Activated naive CD8-positive, alpha-beta T cell treated with anti-CD3 and anti-CD28 coated beads for 36 hours (primary cell): ENCODE measurements at places on chromosomes 5 and 9.
A peak's percentile ranks its signal among the peaks of the same experiment; 100 is the strongest.

GRCh38 chr5:3197304-3198073 lies 398.1 kb upstream of the IRX1 start:
- DNase-seq, result no peak

DNA sequence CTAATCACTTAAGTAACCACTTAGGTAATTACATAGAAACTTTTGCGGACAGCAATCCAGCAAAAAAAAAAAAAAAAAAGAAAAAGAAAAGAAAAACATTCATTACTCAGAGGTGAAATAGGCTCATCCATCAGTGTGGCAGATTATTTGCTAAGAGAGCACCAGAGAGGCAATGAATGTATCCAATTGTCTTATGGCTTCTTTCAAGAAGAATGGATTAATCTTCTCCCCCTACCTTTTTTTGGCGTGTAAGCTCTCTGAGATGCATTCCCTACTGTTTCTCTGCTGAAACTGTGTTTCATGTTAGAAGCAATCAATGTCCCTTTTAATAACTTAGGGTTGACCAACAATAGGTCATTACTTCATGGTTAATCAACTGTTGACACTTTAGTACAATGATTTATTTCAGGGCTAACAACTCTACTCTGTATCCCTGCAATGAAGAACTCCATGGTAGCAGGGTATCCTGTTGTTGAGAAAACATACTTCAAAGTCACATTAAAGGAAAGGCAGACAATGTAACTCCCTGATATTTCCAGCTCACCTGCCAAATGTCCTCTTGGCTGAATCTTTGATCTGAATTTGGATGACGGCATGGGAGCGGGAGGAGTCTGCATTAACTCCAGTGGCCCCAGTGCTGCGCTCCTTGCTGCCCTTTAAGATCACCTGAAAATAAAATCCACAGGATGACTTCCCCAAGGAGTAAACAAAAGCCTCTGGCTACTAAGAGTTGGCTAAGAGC lies 57.6 kb downstream of the KIF24 start:
- DNase-seq, result no peak

GRCh38 chr9:2158111-2158610 lies 143.0 kb downstream of the SMARCA2 start:
- DNase-seq, result peak; percentile 29

GRCh38 chr9:108681851-108682590 lies 173.8 kb downstream of the ACTL7B start:
- no peak for DNase-seq

GRCh38 chr5:142831009-142831383 lies 60.8 kb downstream of the ARHGAP26 start:
- no peak for DNase-seq

DNA sequence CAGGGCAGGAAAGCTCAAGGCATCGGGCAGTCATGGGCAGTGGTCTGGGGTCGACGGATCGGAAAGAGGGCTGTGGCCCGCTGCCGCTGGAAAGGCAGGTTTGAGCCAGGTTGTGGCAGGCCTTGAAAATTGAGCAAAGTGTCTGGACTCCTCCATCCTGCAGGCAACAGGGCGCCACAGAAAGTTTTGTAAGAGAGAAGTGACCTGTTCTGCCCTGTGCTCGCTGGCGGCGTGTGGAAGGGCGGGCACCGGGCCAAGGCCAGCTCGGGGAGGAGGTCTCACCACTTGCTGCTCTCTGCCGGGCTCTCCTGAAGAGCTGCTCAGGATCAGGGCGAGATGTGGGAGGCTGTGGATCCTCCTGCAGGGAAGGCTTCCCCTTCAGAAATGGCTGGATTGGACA lies 41.4 kb upstream of the FAT2 start:
- DNase-seq, result no peak

GRCh38 chr9:132001567-132001966 lies 78.1 kb downstream of the MED27 start:
- no peak for DNase-seq

- no peak for DNase-seq
Measured at GRCh38 chr5:125134216-125135081, 388.0 kb upstream of the ZNF608 start.

- no peak for DNase-seq
Measured at GRCh38 chr5:57488215-57488955, 5.8 kb upstream of the ACTBL2 start.

- no peak for DNase-seq
Measured at GRCh38 chr9:68437785-68438184, 81.4 kb downstream of the PGM5 start.

- DNase-seq, result no peak
Measured at GRCh38 chr5:174172152-174172551, 126.6 kb downstream of the NSG2 start.

- DNase-seq, result peak; percentile 88
Measured at GRCh38 chr9:137114613-137115393, at the start of gene DPP7. Gene DPP7, minus strand, starts transcription at chr9:137114733. Its CDS starts 20 bp downstream, at chr9:137114713.

- peak; percentile 51 for DNase-seq
Measured at GRCh38 chr5:155616779-155617392, 603.3 kb downstream of the KIF4B start.

DNA sequence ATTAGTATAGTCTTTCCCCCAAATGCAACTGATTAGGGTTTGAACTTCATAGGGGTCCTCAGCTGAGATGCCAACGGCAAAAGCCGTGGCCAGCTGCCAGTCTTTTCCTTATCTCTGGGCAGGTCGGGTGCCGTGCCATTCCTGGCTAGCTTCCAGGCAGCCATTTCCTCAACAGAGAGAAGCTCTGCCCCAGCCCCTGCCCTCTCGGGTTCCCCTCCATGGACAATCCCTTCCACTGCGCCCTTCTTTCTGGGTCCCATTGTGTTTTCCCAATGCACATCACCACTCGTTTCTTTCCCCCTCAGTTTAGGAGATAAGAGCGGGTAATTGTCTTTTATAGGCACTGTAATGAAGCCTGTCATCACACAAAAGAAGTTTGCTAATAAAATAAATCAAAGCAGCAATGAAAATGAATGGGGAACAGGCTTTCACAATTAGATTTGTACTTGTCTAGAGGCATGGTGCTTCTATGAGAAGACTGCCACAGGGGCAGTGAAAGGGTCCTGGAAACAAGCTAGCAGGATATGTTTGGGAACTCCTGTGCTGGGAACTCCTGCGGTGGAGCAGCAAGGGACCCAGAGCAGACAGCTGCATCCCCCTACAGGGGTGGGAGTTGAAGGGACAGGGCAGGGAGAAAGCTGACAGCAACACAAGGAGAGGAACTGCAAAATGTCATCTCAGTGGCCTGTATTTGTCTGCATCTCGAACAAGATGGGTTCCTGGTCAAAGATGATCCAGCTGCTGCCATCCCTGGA lies 48.0 kb upstream of the SAP30L start:
- no peak for DNase-seq

- no peak for DNase-seq
Measured at GRCh38 chr5:143435210-143435657, 31.7 kb upstream of the NR3C1 start.

DNA sequence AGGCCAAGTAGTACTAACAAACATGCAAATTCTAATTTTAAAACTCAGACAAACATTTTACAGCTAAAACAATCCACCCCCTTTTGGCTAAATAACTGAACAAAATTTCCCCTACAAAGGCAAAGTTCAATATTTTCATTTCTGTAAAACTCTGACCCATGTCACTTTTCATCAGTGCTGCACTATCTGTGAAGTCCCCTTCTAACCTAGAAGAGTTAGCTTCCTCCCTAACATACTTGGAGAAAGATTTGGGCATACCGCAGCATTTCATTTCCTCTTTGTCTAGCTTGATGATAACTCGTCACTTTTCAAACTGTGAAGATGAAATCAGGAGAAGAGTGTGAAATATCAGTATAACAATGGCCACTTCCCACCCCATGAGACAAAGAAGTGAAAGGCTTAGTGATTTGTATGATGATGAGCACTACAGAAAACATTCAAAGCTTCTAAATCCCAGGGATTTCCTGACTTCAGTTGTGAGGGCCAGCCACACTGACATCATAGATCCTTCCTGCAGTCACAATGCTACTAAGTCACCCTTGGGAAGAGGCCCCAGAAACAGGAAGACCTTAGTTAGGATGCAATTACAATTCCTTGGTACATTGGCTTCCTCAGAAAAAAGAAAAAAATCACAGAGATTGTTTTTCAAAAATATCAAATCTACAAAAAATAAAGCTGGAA lies at the start of gene FAM81B:
TSS of gene FAM81B (plus strand) at position 555 of the 681 bp plus-strand sequence. CDS start at position 579, 24 bp downstream.
- no peak for DNase-seq

GRCh38 chr5:134127376-134127861 lies 12.9 kb downstream of the TCF7 start:
- DNase-seq, result peak; percentile 75

DNA sequence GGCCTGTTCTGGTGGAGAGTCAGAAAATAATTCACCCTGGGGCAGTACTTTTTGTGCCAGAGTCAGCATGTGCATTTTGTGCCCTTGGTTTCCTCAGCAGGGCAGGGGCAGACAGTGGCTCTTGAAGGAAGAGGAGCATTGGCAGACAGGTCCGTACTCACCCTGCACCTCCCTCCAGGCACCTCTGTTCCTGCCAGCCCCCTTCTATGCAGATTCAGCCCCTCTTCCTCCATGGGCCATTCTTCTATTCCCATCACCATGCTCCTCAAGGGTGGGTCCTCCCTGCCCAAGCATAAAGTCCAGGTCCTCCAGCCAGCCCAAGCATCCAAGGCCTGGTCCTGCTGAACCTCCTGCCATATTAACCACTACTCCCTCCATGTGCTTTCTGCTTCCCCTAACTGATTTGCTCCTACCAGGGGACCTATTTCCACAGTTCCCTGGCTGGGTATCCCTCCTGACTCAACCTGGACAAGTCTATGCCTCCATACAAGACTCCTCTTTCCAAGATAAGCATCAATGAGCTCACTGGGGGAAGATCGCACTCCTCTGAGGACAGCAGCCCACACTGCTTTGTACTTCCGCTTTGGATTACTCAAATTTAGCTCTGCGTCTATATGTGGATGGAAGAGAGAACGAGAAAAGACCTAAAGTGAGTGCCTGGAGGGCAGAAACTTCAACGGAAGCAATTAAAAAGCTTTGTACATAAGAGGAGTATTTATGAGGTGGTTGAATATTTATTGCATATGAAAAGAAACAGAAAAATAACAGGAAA lies 9.3 kb upstream of the ACSL6 start:
- DNase-seq, result peak; percentile 40

DNA sequence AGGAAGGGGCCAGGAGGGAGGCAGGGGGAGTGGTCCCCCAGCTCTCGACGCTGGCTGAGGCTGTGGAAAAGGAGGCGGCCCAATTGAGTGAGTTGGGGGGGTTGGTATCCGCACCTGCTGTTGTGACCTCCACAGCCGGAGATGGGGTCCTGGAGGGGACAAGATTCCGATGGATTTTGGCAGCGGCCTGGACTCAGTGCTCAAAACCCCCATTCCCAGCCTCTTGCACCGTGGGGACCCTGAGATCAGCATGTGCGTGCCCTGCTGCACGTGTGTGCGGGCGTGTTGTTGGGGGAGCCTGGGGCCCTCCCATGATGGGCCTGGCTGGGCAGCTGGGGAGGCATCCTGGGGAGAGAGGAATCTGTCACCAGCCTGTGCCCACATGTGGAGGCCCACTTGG lies 15.0 kb downstream of the CNTFR start:
- no peak for DNase-seq

DNA sequence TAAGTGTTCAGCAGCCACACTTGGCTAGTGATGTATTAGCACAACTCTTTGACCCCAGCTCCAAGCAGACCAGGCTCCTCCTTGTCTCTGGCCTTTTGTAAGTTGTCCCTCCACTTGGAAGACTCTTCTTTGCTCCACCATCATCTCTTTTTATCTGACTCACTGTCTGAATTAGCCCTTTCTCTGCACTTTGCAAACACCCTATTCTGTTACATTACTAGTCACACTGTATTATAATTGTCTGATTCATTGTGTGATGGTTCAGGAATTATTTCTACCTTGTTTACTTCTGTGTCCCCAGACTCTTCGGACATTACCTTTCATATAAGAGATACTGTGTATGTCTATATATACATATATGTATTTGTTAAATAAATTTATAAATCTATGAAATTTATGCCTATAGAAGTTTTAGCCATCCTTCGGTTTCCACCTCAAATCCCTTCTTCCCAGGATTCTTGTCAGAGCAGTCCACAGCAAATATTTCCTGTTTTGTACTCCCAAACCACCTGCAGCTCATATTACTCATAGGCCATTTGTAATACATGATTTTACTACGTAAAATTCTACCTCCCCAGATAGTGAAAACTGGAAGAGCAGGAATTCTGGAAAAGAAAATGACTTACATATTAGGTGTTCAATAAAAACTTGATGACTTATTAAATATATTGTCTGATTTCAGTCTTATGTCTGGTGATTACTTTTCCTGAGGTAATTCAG lies 69.0 kb downstream of the MTAP start:
- DNase-seq, result no peak
